Endothelial cell (in vitro differentiated cells): ENCODE measurements at places on chromosomes 6 and 20.
A peak's percentile ranks its signal among the peaks of the same experiment; 100 is the strongest.

DNA sequence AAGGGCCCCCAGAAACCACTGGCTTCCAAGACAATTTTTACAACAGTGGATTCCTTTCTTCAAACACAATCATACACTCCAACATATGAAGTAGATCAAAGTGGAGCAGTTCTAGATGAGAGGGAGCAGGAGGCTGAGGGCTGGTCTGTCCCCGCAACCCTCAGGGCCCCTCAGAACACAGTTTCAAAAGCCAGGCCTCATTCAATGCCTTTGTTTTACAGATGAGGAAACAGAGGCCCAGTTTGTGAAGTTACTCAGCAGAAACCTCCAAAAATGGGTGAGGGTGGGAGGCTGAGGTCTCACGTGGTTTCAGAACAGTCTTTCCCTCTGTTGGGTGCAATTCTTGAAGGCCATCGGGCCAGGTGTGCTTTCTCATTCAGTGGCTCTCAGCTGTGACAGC lies 134.9 kb downstream of the SCML4 start:
- DNase-seq: no peak

DNA sequence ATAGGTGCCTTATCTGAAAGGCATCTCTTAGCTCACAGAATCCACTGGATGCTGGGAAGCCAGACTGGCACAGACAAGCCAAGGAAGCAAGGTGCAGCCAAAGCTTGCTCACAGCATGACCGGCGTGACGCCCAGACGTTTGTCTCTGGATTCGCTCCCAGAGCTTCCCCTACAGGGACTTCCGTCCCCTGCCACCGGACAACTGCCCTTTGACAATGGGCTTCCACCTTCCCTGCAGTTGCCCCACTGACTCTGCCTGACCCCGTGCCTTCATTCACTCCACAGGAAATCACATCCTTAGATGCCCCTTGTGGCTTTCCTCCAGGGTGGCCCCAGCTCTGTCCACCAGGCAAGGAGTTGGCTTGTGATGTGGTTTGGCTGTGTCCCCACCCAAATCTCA lies 94.8 kb upstream of the CDH4 start:
- DNase-seq: no peak

DNA sequence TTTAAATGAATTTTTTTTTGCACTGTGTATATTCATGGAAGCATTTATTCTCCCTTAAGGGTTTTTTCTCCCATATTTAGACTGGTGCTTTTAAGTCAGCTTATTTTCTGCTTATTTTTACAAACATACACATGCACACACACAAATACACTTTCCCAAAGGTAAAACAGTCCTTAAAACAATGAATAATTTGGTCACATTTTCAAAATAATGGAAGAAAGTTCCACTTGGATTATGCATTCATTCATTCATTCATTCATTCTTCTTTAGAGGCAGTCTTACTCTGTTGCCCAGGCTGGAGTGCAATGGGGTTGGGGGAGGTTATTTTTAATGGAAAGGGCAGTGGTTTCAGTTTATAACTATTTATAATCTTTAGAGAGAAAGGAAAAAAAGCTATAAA lies 69.8 kb downstream of the STXBP5 start:
- no peak for DNase-seq

DNA sequence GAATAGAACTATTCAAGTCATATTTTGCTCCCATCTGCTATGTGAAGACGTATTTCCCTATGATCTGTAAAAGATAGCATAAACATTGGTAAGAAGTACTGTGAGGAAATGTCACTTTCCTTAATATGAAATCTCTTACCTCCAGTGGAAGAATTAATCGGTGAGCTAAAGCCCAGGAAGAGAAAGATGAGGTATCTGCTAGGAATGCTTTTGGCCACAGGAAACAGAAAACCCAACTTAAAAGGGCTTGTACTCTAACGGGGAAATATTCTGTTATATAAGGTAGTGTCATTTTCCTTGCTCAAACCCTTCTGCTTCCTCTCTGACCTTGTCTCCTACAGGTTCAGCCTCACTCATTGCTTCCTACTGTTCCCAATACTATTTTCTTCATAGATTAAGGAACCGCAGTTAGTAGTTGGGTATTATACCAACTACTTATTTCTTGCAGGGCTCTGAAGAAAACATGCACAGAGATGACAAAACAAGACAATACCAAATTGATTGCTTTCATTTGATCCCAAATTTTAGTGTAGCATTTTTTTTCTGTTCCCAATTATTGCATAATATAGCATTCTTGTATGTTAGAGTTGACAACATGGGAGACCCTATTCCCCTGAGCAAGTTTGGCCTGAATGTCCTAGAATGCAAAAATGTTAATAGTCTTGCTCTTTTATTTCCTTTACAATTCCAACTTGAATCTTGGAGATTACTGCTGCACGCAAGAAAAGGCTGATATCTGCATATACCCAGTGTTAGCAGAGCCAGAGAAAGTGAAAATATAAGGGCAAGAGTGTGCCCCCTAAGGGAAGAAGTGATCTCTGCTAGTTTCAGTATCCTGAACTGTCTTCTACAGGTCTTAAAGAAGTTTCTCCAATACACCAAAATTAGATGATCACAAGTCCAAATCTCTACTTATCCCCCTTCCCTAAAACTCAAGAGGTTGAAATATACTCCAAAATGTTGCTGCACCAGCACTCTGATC lies 65.3 kb downstream of the AFG1L start:
- DNase-seq: no peak

GRCh38 chr6:1606780-1607515 lies 2.8 kb upstream of the FOXC1 start:
- DNase-seq: peak; percentile 29

DNA sequence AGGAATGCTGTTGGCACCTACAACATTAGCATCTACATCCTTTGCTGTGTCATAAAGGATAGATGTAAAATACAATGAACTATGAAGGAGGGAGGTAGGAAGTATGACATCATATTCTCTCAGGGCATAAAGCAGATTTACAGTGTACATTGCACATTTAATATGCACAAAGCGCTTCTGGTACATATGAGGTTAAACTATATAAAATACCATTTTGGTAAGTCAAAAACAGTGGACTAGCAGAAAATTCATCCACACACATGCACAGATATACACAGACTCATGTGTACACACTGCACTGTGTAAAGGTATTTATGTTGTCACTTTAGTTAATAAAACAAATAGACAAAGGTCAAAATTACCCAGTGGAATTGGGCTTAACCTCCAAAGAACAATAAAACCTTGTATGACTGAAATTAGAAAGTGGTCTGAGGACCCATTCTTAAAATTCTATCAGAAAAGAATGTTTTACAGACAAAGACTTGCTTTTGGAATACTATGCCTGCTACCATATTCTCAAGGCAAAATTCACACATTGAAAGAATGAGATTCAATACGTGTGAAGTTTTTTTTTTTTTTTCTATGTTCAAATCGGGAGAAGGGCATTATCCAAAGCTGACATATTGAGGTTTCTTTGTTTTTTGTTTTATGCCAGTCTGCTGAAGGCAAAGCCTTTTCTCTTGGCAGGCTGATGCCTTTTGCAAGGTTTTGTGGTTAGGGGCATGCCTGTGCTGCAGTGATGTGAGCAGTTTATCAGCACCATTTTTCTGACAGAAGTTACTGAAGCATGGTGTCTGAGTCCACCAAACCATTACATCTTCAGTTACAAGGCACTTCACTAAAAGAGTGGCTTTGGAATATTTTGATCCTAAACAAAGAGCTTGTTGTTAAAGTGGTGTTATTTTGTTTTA lies 199.0 kb downstream of the PLCB1 start:
- no peak for DNase-seq

GRCh38 chr6:55033016-55033546 lies 141.2 kb upstream of the HCRTR2 start:
- no peak for DNase-seq

GRCh38 chr6:42984924-42985475 lies 630 bp downstream of the PPP2R5D start:
- peak; percentile 18 for DNase-seq

DNA sequence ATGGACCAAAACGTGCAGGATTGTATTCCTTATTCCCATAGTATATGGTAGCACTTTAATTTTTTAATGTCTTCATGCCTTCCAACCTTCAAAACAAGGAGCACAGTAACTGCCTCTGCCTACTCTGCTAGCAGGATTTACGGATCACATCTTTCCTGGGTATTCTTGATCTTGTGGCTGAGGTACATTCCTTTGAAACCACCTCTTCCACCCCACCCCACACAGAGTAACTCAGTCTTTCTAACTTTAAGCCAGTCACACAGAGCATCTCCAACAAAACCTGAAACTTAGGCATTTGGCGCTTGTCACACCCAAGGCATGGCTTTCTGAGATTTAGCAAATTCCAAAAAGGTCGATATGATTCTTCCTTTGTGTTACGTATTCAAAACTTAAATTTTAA lies 2.3 kb upstream of the ID4 start:
- no peak for DNase-seq

GRCh38 chr6:13920552-13920951 lies 4.2 kb upstream of the RNF182 start:
- DNase-seq: no peak

GRCh38 chr6:161917645-161918044 lies 643.8 kb upstream of the AGPAT4 start:
- no peak for DNase-seq

DNA sequence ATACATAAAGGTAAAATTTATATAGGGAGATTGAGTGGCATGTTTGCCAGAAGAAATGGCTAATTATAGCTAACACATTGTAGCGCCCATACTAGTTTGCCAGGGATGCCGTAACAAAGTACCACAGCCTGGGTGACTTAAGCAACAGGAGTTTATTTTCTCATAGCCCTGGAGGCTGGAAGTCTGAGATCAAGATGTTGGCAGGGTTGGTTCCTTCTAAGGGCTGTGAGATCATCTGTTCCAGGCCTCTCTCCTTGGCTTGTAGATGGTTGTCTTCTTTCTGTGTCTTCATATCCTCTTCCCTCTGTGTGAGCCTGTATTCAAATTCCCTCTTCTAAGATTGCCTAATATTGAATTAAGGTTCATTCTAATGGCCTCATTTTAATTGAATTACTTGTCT lies 417.5 kb upstream of the OPRM1 start:
- no peak for DNase-seq

DNA sequence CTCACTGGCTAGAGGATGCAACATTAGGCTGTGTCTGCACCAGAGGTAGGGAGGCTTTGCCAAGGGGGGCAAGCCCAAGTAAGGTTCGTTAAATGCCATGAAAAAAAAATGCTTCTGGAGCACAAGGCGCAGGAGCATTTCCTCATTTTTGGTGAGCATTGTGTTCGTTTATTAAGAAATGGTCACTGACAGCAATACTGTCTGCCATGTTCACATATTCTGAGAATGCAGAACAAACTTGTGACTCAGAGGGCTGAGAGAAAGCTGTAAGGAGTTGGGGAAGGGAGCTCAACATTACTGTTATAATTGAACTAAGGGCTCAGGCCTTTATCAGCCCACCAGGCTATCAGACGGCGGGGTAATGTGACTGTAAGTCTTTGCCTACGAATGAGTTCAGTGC lies 465.4 kb upstream of the BTBD3 start:
- no peak for DNase-seq

- no peak for DNase-seq
Measured at GRCh38 chr6:118565311-118565960, 17.3 kb downstream of the PLN start.

- no peak for DNase-seq
Measured at GRCh38 chr6:149212206-149212605, 105.3 kb upstream of the TAB2 start.

GRCh38 chr6:45838451-45838850 lies 177.2 kb downstream of the CLIC5 start:
- no peak for DNase-seq

DNA sequence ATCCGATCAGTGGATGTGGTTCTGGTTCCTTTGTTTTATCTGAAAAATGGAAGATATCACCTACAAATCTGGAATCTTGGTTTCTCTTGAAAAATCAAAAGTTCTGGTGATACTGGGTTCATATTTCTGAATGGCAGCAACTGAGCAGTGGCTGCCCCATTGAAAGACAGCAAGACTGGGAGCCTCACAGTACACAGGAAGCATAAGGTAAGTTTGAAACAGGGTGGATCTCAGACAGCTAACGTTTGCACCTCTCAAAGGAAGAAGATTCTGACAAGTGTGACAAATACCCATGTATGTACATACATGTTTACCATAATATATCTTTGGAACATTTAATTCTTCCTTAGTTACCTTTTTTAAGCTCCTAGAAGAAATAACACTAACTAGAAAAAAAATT lies at the start of gene SAMD3:
Gene SAMD3, minus strand, starts transcription at position 177 of the 400 bp plus-strand sequence. CDS start 7,678 bp downstream, outside the sequence.
- DNase-seq: no peak

- no peak for DNase-seq
Measured at GRCh38 chr6:161434921-161435747, 161.3 kb upstream of the AGPAT4 start.

DNA sequence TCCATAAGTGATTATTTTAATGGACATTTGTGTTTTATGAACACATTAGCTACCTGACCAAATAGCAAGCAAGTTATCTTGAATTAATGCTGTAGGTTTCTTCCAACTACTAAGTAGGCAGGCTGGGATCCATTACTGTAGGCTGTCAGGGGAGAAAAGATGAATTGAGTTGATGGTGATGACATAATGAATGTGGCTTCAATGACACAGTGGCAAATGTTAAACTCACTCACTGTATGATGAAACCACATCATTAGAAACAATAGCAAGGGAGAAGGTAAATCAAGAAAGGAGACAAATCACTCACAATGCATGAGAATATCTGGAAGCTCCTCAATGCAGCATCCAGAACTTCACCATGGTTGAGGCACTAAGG lies 529.7 kb upstream of the CITED2 start:
- no peak for DNase-seq

- DNase-seq: no peak
Measured at GRCh38 chr6:56814802-56815201, 140.1 kb upstream of the BEND6 start.

GRCh38 chr6:49826743-49827406 lies 39.5 kb downstream of the CRISP1 start:
- DNase-seq: no peak

DNA sequence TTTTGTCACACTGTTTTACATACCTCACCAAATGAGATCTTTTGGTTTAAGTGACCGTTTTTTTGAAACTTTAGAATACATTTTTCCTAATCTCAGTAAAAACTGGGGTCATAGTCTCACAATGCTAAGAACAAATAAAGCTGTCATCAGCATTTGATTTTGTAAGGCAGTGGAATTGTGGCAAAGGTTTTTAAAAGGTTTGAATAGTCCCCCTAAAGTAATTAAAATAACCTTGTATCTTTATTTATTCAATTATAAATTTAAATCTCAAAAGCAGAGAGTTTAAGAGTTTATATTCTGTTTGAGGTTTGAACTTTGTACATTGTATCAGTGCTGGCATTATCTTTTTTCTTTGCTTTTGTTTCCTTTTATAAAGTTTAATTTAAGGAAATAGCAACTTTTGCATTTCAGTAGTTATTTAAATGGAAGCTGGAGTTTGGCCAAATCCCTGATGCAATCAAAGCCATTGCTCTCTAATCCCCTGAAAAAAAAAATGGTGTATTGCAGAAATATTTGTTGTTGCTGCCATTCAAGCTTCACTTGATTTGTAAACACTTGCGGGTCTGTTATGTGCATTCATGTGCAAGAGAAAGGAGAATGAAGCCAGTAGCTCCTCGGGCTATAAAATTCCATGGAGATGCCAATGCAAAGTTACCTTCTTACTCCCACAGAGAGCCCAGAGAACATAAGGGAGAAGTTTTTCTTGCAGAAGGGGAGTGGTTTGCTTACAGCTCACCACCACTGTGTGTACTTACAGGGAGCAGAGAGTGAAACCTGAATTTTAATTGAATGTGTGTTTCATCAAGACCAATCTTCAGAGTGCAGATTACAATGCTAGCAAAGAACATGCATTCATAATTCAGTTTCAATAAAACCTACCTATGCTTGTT lies 391.8 kb downstream of the ARHGAP18 start:
- no peak for DNase-seq
